ENCODE measurements at places on chromosomes 4 and X.

- DNase-seq, result no peak
Observed at GRCh38 chr4:94253036-94253435, 45.4 kb downstream of the SMARCAD1 start.

- DNase-seq, result no peak
Observed at GRCh38 chrX:154981116-154981411, 41.5 kb downstream of the F8 start.

- DNase-seq, result no peak
Observed at GRCh38 chr4:39446842-39447573, 11.7 kb downstream of the RPL9 start.

GRCh38 chr4:6869944-6870343, 39.7 kb upstream of the TBC1D14 start:
- DNase-seq, result no peak

DNA sequence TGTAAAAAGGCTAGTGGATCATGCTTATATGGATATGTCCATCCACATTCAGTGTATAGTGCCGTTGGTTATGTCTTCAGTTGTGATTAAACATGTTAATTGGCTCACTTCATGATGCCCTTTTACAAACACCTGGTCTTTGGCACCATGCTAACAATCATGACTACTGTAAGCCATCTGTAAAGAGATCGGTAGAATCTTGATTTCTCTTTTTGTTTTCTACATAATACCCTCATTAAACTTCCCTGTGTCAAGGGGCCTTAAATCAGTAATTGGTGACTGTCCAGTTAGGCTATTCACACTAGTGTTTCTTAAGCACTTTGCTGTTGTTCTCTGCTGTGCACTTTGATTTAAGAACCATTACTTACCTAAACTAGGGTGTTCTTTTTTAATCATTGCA, 475.2 kb downstream of the RPA4 start:
- DNase-seq, result no peak

DNA sequence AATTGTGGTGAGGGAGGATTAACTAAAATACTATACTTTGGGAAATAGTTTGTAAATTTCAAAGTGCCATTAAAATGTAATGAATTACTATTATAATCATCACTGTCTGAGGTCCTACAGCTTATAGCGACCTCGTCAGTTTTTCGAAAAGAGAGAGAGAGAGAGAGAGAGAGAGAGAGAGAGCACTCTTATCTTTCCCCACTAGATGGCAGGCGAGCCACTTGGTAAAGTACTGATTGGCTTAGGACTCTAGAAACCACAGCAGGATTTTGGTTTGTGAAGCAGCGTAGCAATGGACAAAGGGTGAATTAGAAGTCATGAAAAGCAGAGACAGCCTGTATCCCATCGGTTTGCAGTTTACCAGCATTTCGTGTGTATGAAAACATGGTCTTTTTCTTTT, 52.5 kb downstream of the LINC00632 start:
- peak; percentile 29 for DNase-seq

DNA sequence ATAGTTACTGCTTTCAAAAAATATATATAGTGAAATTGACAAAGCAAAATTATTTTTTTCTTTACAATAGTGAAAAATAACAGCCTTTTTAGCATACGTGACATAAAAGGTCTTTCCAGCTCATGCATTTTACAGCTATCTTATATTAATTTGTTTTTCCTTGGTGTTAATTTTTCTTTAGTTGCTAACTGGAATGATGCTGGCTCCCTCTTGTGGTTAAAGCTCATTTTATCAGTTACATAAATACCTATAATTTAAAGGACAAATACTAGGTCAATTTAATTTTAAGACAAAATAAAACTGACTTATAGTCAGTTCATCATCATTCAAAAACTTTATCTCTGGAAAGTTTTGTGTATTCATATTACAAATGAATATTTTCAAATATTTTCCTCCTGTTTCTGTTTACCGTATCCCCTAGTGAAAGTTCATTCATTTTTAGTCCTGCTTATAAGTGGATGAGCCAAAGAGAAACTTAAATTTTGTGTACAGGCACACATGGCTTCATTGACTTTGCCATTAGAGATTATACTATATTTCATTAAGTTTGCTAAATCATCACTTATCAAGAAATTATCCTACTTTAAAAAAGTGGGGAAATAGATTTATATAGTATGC, 9.9 kb upstream of the ANAPC4 start:
- DNase-seq, result no peak

DNA sequence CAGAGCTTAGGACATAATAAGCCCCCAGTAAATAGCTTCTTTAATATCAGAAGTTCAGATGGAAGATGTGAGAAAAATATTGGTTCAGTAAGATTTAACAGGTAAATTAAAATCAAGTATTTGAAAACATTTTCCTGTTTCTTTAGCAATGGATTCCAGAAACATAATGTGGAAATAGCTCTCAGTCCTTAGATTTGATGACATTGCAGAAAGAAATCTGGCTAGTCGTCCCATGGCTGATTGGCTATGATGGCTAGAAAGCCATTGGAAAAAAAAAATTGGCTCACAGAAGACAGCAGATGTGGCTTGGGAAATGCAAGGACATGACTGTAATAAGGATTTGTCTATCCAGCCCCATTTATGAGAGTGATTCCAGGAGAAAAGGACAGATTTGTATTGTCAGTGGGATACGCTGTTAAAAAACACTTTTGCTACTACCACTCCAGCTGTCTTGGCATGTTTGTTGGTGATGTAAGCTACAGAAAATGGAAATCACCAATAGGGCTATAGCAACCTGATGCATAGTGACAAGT, 78.3 kb downstream of the AR start:
- no peak for DNase-seq

- no peak for DNase-seq
Observed at GRCh38 chr4:32775049-32775448, 2054.9 kb downstream of the PCDH7 start.

- no peak for DNase-seq
Observed at GRCh38 chr4:119246177-119246733, 33.7 kb downstream of the USP53 start.

DNA sequence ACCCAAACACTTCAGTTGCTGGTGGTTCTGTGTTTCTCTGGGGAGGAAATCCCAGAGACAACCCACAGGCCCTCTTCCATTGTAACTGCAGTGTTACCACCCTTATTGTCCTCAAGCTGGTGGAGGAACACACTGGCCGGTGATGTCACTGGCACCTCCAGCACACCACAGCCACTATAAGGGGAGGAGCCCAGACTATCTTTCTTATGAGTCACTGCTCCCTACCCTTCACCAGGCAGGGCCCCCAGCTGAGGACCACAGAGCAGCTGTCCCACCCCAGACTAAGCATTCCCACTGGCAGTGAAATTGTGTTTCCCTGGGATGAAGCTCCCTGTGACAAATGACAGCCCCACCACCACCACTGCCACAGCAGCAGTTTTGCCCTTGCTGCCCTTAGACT, 171.8 kb upstream of the FGF16 start:
- DNase-seq, result no peak

DNA sequence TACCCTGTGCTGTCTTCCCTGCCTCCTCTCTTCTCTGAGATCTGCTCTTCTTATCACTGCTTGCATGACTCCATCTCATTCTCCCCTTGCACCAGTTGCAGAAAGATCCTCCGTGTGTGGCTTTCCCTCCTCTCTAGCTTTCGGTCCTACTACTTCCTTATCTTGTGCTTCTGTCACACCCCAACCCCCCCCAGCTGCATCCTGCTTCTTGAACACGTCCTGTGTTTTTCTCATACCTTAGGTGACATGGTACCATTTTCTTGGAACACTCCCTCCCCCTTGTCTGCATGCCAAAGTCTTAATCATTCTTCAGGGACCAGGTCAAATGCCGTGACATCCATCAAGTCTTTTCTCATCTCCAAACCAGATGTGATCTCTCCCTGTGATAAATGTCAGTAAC, 46.4 kb downstream of the FHL1 start:
- DNase-seq, result no peak

DNA sequence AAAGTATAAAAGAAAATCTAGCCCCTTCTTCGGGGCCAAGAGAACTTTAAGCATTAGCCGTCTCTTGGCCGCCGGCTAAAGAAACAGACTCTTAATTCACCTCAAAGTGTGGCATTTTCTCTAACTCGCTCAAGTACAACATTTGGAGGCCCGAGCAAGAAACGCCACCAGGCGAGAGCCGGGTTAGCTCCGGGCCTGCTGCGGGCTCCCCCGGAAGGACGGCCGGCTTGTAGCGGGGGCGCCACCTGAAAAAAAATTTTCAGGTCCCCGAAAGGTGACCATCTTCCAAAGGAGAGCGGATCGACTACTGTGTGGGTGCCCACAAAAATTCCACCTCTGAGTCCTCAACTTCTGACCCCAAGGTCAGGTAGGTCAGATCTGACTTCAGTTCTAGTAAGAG, 156.0 kb downstream of the DEFB131A start:
- DNase-seq, result no peak

DNA sequence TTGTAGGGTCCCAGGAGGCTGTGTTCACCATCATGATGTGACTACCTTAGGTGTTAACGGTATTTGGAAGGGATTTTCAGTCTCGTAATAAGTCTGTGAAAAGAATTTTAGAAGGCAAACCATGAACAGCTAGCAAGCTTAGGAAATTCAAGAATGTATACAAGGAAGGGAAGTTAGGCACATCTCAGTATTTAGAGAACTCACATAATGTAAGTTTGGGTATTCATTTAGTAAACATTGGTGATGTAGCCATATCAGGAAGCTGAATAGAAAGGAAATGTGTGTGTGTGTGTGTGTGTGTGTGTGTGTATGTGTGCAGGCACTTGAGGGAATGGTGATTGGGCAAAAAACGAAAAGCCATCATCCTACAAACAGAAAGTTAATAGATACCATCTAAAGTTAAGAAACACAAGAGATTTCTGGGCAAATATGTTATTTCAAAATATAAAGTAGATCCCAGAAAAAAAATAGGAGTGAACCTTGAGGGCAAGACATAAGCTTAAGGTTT, 34.7 kb upstream of the PRKX start:
- no peak for DNase-seq

DNA sequence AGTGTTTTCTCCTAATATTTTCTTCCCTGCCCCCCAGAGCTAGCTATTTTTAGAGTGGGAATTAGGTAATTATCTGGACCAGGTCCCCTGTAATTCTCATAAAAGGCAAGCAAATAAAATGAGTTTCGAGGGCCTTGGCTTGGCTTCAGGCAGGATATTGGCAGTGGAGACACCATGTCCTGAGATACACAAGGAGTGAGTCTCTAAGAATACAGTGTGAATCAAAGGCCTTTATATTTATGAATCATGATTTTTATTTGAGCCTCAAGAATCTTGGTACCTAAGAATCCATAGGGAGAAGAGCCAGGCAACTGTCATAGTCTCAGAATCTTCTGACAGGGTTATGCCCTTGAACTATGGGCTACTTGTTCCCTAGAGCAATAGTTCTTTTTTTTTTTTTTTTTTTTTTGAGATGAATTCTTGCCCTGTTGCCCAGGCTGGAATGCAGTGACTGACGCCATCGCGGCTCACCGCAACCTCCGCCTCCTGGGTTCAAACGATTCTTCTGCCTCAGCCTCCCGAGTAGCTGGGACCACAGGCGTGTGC, 205.4 kb downstream of the LDB2 start:
- DNase-seq, result no peak

DNA sequence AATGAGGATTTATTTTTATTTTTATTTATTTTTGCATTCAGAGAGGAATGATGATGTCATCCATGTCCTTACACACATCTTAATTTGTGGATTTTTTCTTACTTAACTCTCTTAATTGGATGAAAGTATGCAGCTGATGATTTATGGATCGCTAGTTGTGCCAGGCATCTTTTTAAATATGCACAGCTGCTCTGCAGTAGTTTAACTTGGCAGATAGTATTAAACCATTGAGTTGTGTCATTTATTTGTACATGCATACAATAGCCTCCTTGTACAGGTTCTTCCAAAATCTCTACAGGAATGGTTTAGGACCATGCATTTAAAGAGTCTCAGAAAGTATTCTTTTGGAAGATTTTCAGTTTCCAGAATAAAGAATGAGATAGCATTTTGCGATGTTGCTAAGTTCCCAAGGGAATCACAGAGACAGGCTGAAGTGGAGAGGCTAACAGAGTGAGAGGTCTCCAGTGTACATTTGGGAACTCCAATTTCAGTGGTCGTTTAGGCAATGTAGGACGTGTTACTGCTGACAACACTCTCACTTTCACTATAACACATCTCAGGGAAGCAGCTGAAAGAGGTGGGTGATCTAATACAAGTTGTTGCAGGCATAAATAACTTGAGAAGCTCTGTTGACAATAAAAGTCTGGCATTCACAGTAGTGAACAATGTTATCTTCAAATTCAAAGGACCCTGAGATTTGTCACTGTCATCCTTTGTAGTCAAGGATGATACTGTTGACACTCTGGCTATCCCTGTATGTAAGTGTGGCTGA, 49.9 kb upstream of the SCRG1 start:
- peak; percentile 51 for DNase-seq

- DNase-seq, result no peak
Observed at GRCh38 chr4:150150629-150151062, 72.4 kb downstream of the DCLK2 start.

- no peak for DNase-seq
Observed at GRCh38 chr4:97142893-97143292, 1000.4 kb downstream of the STPG2 start.

Measured in fibroblast of skin of left biceps (primary cell).